ENCODE measurements at places on chromosomes 6 and 20. TPM values are rescaled to one million over a fixed set of nuclear protein-coding genes. Genes with fewer than 3 reads are reported as not detected.

DEF6 gene
- 0.87 TPM for total RNA-seq

ZNF311 gene
- total RNA-seq = 1.8 TPM

SGK2 gene
- not detected for total RNA-seq

ILRUN gene
- total RNA-seq = 46.3 TPM

CDKN1A gene
- 1,000 TPM for total RNA-seq

TSPO2 gene
- not detected for total RNA-seq

PLCB4 gene
- total RNA-seq = 9.3 TPM

RGS17 gene
- 25.5 TPM for total RNA-seq

EGFL8 gene
- 0.66 TPM for total RNA-seq

MYT1 gene
- under 0.01 TPM for total RNA-seq

TMEM74B gene
- not detected for total RNA-seq

CST4 gene
- total RNA-seq = not detected

KCNK16 gene
- total RNA-seq = not detected

TNFRSF6B gene
- 66.5 TPM for total RNA-seq

DEFB119 gene
- not detected for total RNA-seq

OR2J1 gene
- not detected for total RNA-seq

C6orf89 gene
- total RNA-seq = 52.3 TPM

RHAG gene
- total RNA-seq = not detected

LZTS3 gene
- total RNA-seq = 10.4 TPM

JPH2 gene
- 0.50 TPM for total RNA-seq

SIM1 gene
- total RNA-seq = not detected

BCLAF1 gene
- 60.7 TPM for total RNA-seq

MBOAT1 gene
- total RNA-seq = 4.8 TPM

GNMT gene
- 0.17 TPM for total RNA-seq

CLDN20 gene
- not detected for total RNA-seq

VSTM2L gene
- 5.3 TPM for total RNA-seq

SSTR4 gene
- not detected for total RNA-seq

PGM3 gene
- total RNA-seq = 89.0 TPM

SIRPD gene
- total RNA-seq = not detected

POU5F1 gene
- total RNA-seq = 0.33 TPM

SPTLC3 gene
- total RNA-seq = 5.8 TPM

MANEA gene
- total RNA-seq = 11.2 TPM

TUBB gene
- total RNA-seq = 916 TPM

SLC22A23 gene
- 4.7 TPM for total RNA-seq

ENPP3 gene
- total RNA-seq = 0.15 TPM

CLPSL1 gene
- not detected for total RNA-seq

ELOVL2 gene
- total RNA-seq = under 0.01 TPM

GLP1R gene
- total RNA-seq = not detected

GATA5 gene
- total RNA-seq = not detected

GNAS gene
- total RNA-seq = 565 TPM

ZNF165 gene
- 0.29 TPM for total RNA-seq

NEDD9 gene
- total RNA-seq = 0.66 TPM

PPP1R3G gene
- 3.3 TPM for total RNA-seq

MUC21 gene
- not detected for total RNA-seq

FAM162B gene
- 0.33 TPM for total RNA-seq

AFDN gene
- total RNA-seq = 27.0 TPM

All from smooth muscle cell of trachea (primary cell).